ENCODE measurements at places on chromosomes 2 and 18. TPM values are rescaled to one million over a fixed set of nuclear protein-coding genes. Genes with fewer than 3 reads are reported as not detected.

Gene TMEM163
- polyA plus RNA-seq = not detected

Gene L3MBTL4
- 0.15 TPM for polyA plus RNA-seq

DNA sequence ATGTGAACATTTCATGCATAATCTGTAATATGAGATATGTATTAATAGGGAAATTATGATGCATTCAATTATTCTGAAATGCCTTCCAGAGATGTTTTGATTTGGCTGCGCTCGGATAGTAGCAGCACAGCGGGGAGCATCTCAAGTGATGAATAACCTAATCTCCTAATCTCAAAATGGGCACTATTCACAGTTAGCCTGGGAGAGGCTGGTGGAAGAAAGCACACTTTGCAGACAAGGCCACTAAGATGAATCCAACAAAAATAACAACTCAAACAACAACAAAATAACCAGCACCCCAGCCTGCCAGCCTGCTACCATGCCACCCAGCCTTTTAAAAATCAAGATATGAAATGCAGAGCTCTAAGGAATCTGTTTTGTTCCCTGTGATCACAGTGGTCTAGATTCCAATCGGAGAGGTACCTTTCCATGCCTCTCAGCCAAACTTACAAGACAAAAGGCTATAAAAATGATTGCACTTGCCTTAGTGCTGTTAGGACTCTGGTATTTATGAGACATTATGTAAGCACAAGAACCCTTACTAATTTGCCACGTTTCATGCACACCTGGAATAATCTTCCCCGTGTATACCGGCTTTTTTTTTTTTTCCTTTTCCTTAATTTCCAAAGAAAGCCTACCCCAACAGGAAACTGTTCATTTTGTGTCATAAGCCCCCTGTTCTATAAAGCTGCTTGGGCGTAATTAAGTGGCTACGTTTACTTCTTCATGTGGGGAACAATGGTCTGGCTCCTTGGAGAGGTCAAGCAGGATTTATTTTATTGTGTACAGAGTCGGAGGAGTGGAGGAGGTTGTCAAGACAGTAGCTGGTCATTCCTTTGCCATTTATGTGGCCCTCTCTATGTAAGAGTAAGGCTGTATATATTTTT is 526.9 kb upstream of the FANCL start:
- no peaks in the 10 kb centered on the region for H3K36me3 ChIP-seq
- H3K4me1 ChIP-seq = no peaks in the 10 kb centered on the region
- no peak overlapping the region for H3K4me3 ChIP-seq

Gene IGFBP5
- polyA plus RNA-seq = 0.15 TPM

GRCh38 chr18:69349912-69350597 is 50.6 kb upstream of the DOK6 start:
- H3K27ac ChIP-seq = no peak overlapping the region
- H3K4me1 ChIP-seq = no peaks in the 10 kb centered on the region
- H3K27me3 ChIP-seq = no peaks in the 10 kb centered on the region

DNA sequence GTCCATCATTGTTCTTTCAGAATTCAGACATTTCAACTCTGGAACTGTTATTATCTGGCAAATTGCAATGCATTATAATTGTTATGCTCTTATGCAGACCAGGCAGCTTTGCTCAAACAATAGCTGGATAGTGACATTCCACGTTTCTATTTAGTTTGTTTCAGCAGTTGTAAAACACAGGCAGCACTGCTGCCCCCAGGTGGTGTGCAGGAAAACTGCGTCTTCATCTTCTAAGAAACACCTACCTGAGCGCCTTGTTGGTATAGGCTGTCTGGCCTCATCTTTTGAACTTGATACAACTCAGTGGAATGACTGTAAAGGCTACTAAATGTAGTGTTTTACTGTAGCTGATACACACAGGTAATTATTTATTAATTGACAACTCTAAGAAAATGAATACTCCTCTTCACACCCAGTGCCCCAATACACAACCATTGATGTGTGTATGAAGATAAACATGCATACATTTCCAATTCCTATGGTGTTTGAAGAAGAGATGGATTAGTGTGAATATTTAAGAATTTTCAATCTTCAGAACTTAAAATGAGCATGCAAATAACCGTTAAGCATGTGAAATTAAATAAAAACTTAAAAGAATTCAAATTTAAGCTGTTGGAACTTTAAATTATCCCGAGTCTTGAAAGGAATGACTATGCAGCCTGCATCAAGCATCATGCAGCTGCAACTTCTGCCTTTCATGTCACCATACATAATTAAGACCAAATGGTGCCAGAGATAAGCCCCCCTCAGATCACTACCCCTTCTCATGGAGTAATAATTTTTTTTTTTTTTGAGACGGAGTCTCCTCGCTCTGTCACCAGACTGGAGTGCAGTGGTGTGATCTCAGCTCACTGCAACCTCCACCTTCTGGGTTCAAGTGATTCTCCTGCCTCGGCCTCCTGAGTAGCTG is 85.6 kb downstream of the CD8B2 start:
- no peaks in the 10 kb centered on the region for H3K36me3 ChIP-seq
- no peaks in the 10 kb centered on the region for H3K4me1 ChIP-seq
- no peak overlapping the region for H3K4me3 ChIP-seq
- DNase-seq = no peak
- no peak overlapping the region for H3K27ac ChIP-seq
- H3K27me3 ChIP-seq = no peaks in the 10 kb centered on the region

GRCh38 chr2:37232131-37232933 is 874 bp downstream of the NDUFAF7 start:
- peaks cover 9% of the 10 kb centered on the region for H3K36me3 ChIP-seq
- peak overlapping the region; percentile 96 for H3K27ac ChIP-seq
- H3K27me3 ChIP-seq = no peaks in the 10 kb centered on the region
- peak overlapping the region; percentile 98 for H3K4me3 ChIP-seq
- H3K4me1 ChIP-seq = peaks cover 23% of the 10 kb centered on the region

Gene IKZF2
- 8.2 TPM for polyA plus RNA-seq

Gene PPP1R1C
- 3.0 TPM for polyA plus RNA-seq

GRCh38 chr2:98388601-98389250 is 42.5 kb downstream of the CNGA3 start:
- DNase-seq = no peak
- H3K4me3 ChIP-seq = no peak overlapping the region
- H3K36me3 ChIP-seq = no peaks in the 10 kb centered on the region
- peaks cover 4% of the 10 kb centered on the region for H3K27me3 ChIP-seq

Gene C1QL2
- not detected for polyA plus RNA-seq

DNA sequence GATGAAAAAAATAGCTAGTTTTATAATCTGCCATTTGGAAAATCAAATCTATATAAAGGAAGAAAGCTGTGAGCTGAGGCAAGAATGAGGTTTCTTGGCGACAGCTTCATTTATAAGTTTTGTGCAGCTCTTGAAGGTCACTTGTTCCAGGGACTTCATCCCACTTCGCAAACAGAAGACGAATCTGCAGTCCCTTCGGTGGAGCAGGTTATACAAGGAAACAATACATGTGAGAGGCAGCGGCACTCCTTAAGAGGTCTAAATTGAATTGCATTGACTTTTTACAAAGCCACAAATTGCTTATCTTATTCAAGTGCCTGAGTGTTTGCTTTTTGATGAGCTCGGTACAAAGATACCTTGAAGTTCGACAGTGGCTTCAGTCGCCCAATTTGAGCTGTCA is 72.2 kb downstream of the C1QL2 start:
- no peaks in the 10 kb centered on the region for H3K4me1 ChIP-seq
- no peak for DNase-seq
- H3K36me3 ChIP-seq = no peaks in the 10 kb centered on the region
